ENCODE measurements at places on chromosomes 2 and 18. TPM values are rescaled to one million over a fixed set of nuclear protein-coding genes. Genes with fewer than 3 reads are reported as not detected.

CCDC102B gene
- 21.2 TPM for total RNA-seq

TANC1 gene
- 26.7 TPM for total RNA-seq

SDC1 gene
- total RNA-seq: 21.0 TPM

WNT10A gene
- total RNA-seq: not detected

ADRA2B gene
- 0.79 TPM for total RNA-seq

LOXHD1 gene
- total RNA-seq: 0.22 TPM

WDSUB1 gene
- 10.4 TPM for total RNA-seq

IHH gene
- total RNA-seq: 0.30 TPM

VWA3B gene
- 1.5 TPM for total RNA-seq

MAPK4 gene
- total RNA-seq: 89.0 TPM

REG3G gene
- total RNA-seq: not detected

- DNase-seq: no peak
These were observed 954 bp upstream of the CTDSP1 start for GRCh38 chr2:218398437-218399390.

DNA sequence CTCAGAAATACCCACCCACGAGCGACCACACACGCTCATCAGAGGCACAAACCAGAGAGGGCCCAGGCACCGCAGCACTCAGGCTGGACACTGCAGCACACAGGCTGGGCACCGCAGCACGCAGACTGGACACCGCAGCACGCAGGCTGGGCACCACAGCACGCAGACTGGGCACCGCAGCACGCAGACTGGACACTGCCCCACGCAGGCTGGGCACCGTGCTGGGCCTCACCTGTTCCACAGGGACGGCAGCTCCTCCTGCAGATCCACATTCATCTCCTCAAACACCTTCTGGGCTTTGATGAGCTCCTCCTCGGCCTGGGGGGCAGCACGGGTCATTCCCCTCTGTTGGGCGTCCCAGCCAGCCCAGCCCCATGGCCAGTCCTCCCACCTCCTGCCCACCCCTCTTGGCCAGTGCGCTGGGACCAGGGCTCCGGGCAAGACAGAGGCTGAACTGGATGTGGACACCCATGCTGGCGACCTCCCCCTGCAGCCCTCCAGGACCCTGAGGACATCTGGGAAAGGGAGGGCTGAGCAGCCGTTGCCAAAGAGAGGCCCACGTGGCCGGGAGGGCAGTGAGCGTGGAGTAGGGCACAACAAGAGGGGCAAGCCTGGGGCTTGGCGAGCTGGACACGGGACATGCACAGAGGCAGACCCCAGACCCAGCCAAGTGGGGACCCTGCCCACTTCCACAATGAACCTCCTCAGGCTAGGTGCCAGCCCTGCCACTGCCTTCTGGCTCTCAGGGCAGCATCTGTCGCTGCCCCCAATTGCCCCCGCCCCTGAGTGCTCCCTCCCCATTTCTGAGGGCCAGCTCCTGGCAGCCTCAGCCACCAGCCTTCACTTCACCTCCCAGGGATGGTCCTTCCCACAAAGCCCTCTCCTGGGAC is 43.0 kb downstream of the BIN1 start:
- DNase-seq: no peak

- no peak for DNase-seq
These were observed 951.9 kb downstream of the TSN start for GRCh38 chr2:122707224-122707824.

GRCh38 chr18:58850786-58851469 is 13.7 kb upstream of the ZNF532 start:
- DNase-seq: no peak

DNA sequence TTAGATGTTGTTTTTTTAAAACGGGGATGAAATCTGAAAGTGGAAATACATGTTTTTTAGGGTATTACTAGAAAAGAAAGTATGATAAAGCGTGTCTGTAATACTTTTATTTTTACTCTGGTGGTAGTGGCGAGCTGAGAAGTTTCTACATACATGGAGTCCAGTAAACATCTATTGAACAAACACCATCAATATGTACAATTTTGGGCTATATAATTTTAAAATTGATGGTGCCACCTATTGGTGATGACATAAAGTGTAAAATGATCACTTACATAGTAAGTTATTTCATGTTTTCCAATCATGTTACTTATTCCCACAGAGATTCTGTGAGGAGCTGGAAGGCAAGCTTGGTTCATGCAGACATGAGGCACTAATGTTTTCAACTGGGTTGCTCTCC is 31.5 kb upstream of the NFE2L2 start:
- DNase-seq: no peak

GRCh38 chr18:69648486-69648885 is 247.8 kb downstream of the DOK6 start:
- DNase-seq: peak; percentile 50

- DNase-seq: no peak
These were observed 106.8 kb downstream of the WDSUB1 start for GRCh38 chr2:159179696-159180095.

DNA sequence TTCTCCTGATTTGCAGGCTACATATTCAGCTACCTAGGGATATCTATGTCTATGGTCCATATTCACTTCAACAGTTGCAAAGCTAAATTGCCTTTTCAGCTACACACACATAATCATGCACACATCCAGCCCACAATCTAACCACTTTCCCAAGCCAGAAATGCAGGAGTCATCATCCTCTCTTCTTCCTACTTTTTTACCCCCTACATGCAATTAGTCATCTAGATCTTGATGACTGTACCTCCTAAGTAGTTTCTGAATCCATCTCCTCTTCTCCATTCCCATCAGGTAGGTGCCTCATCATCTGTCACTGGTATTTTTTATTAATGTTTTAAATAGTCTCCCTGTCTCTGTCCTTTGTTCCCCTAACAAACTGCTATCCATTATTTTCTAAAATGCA is 23.7 kb upstream of the SPRED2 start:
- DNase-seq: no peak

GRCh38 chr2:65802298-65802942 is 370.0 kb upstream of the SPRED2 start:
- no peak for DNase-seq

DNA sequence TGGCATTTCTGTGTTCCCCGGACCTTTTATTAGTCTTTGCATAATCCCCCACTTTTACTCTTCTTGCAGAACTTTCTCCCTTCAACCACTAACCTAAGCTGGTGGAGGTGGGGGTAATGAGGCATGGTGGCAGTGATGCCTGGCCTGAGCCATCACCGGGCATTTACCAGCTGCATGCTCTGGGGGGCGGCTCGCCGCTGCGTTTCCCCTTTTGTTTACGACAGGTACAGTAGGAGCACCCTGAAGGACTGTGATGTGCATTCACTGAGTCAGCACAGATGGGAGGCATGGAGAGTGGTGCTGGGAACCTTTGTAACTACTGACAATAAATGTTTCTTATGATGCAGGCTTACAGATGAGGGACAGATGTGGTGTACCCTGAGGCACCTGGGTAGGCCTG is 46.9 kb downstream of the PLEKHB2 start:
- DNase-seq: no peak

DNA sequence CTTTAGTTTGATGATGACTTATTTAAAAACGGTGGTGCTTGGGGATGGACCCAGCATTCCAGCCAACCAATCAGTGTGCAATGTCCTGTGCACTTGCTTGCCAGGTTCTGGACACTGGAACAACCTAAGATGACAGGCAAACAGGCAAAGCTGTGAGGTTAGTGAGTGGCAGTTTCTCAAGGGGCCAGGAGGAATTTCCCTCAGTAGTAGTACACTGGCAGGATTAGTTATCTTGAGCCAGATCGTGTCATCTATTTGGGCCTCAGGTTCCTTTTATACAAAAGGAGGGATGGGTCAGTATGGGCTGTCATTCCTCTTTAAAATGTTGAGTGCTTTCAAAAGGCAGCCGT is 26.6 kb downstream of the MAP4K4 start:
- no peak for DNase-seq

GRCh38 chr2:41768310-41768709 is 279.5 kb upstream of the PKDCC start:
- no peak for DNase-seq

DNA sequence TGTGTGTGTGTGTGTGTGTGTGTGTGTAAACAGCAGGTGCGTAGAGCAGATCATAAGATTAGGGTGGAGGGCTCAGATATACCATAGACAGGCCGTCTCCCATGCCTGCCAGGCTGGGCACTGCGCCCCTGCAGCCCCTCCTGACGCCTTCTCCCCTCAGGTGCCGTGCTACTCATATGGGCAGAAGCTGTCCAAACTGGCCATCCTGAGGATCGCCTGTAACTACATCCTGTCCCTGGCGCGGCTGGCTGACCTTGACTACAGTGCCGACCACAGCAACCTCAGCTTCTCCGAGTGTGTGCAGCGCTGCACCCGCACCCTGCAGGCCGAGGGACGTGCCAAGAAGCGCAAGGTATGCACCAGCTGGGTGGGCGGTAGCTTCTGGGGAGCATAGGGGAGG is 10.0 kb downstream of the ATOH8 start:
- no peak for DNase-seq

GRCh38 chr18:80200171-80200931 is 47.0 kb downstream of the PARD6G start:
- no peak for DNase-seq

GRCh38 chr2:46098621-46099062 is 198.6 kb upstream of the EPAS1 start:
- DNase-seq: no peak

GRCh38 chr2:27822049-27822448 is 50.5 kb downstream of the MRPL33 start:
- no peak for DNase-seq

DNA sequence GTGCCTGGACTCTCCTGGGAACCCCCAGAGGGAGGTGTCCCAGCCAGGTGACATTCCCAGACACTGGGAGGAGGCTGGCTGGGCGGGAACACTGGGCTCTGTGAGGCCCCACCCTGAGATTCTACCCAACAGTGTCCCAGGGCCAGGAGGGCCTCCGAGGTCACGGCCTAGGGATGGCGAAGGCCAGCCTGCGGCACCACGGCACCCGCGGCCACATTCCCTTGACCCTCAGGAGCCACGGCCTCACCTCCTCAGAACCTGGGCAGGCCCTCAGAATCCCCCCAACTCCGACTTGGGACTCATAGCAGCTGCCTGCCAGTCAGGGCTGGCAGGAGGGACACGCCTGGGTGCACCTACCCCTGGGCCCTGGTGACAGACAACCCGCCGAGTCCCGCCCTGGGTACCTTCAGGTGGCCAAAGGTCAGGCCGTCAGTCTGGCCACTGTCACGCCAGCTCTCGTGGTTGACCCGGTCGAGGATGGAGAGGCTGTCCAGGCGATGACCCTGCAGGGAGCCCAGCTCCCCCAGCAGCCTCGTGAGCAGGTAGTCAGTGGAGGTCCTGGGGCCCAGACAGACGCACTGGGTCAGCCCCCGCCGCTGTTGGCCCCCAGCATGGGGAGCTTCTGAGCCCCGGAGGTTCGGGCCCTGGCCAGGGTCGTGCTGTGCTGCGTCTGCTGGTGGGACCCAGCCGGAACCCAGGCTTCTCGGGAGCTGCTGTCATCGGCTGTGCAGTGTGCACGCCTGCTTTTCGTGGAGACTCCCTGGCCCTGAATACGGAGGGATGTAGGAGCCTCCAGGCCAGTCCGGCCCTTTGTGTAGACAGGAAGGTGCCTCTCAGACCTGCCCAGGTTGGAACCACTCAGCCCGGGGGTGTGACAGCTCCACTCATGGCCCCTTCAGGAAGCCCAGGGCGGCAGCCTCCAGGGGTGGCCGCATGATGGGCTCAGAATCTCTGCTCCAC is 6.1 kb downstream of the MAB21L4 start:
- DNase-seq: no peak

- no peak for DNase-seq
These were observed 8.2 kb upstream of the KCTD1 start for GRCh38 chr18:26556573-26556972.

GRCh38 chr18:45254709-45255082 is 360.6 kb upstream of the SLC14A2 start:
- DNase-seq: no peak

DNA sequence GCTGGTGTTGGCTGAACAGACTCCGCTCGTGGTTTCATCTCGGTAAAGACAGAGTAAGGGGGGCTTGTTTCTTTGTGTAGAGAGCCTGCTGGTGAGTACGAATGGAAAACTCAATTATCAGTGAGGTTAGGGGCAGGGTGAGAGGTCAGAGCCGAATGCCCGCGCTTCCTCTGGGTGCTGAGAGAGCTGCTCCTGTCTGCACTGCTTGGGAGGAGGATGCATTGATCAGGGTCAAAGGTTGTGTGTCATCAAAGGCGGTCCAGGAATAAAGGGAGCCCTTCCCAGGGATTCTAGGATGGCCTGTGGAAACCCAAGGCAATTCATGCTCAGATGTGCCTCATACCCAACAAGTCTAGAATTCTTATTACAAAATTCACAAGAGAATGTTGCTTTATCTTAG is 143.9 kb downstream of the MYCN start:
- no peak for DNase-seq

DNA sequence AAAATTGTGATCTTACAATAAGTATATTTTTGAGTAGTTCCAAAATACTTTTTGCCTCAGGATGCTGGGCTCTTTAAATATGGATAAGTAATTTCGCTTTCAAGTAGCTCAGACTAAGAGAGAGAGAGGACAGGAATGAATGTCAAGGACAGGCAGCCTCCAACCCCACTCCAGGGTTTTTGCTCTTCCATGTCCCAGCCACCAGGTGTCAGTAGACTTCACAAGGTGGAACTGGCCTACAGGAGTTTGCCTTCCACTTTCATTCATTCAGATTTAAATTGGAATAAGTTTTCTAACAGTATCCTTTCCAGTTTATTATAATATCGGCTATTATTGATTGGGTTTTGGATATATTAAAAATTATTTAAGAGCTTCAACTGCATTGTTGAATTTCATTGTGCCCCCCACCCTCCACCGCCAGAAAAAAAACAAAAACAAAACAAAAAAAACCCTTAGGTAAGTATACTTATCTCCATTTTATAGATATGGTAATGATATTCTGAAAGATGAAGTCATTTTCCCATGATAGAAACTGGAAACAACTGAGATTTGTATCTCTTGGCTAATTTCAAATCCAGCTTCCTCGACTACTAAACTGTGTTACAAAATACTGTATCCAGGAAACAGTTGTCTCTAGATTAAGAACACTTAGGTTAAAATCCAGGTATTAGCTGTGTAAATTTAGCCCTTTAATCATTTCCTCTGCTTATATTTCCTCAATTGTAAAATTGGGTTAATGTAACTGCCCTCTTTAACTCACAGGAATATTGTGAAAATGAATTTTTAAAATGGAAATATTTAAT is 793.1 kb downstream of the ERBB4 start:
- peak; percentile 35 for DNase-seq

GRCh38 chr2:27832396-27832795 is 57.8 kb downstream of the RBKS start:
- DNase-seq: no peak

Measured in spinal cord (tissue), 10 donors.